WTC11 (cell line): ENCODE measurements at places on chromosomes 7 and 10.

- no peak for DNase-seq
Measured at GRCh38 chr7:1100834-1101562, 13.1 kb downstream of the GPER1 start.

GRCh38 chr10:43839973-43840372 lies 191.3 kb upstream of the ZNF32 start:
- DNase-seq: no peak

DNA sequence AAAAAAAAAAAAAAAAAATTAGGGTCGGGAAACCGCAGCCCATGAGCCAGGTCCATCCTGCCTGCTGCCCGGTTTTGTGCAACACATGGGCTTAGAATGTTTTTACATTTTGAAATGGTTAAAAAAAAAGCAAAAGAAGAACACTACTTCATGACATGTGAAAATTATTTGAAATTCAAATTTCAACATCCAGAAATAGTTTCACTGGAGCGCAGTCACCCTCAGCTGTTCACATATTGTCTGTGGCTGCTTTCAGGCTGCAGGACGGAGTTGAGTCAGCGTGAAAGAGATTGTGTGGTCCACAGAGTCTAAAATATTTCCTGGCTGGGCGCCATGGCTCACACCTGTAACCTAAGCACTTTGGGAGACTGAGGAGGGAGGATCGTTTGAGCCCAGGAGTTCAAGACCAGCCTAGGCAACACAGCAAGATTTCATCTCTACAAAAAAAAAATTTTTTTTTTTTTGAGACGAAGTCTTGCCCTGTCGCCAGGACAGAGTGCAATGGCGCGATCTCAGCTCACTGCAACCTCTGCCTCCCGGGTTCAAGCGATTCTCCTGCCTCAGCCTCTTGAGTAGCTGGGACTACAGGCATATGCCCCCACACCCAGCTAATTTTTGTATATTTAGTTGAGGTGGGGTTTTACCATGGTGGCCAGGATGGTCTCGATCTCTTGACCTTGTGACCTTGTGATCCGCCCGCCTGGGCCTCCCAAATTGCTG lies 63.9 kb upstream of the ECHDC3 start:
- DNase-seq: no peak

- peak; percentile 22 for DNase-seq
Measured at GRCh38 chr10:105952153-105952552, 1212.4 kb downstream of the SORCS1 start.

DNA sequence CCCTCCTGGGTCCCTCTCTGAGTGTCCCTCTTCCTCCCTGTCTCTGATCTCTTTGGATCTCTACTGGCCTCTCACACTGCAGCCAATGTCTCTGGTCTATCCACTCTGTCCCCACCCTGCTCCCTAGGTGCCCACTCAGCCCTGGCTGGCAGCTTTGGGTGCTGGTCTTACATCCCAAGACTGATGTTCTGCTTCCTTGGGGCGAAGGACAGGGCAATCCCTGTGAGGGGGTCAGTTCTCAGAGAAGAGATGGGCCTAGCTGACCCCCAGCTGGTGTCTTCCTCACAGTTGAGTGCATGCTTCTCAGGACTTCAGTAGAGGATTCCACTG lies 51.7 kb upstream of the CAMK2B start:
- no peak for DNase-seq

- DNase-seq: no peak
Measured at GRCh38 chr10:50931948-50932431, 46.6 kb upstream of the A1CF start.

GRCh38 chr10:3867454-3868270 lies 82.7 kb upstream of the KLF6 start:
- DNase-seq: no peak

DNA sequence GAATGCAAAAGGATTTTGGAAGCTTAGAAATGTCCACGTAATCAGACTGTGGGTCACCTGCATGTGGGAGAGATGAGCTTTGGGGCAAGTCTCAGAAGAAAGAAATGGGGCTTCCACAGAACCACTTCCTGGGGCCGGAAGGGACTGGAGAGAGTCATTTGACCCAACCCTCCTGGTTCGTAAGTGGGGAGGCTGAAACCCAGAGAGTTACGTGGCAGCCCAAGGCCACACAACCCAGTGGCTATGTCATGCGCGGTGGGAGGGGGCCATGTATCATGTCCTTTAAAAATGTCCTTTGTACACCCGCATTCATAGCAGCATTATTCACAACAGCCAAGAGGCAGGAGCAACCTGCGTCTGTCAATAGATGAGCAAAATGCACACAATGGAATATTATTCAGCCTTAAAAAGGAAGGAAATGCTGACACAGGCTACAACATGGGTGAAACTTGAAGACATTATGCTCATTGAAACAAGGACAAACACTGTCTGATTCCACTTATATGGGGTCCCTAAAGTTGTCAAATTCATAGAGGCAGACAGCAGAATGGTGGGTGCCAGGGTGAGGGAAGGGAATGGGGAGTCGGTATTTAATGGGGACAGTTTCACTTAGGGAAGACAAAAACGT lies 15.1 kb downstream of the CAMK2B start:
- DNase-seq: no peak

- DNase-seq: no peak
Measured at GRCh38 chr7:151372612-151373265, 31.1 kb downstream of the NUB1 start.

DNA sequence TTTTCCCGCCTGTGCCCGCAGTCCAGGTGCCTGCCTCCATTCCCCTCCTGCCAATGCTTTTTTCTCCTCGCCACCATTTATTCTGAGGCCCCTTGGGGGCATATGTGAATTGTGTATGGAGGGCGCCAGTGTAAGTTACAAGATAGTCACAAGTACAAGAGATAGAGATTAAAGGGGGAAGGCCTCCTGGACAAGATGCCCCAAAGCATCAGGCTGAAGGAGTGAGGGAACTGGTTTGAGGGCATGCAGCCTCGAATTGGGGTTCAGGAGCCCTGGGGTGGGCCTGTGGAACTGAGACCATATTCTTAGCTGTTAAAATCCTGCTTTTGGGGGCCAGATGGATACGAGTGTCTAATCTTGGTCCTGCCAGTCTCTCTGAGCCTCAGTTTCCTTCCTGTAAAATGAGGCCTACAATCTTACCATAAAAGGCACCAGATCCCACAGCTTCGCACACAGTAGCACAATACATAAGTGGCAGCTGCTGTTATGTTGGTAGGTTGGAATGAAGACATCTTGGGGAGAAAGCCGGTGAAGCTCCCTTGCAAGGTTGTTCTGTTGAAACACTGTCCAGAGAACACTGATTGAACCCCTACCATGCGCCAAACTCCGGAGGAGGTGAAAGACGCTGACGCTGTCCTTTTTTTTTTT lies 545 bp upstream of the COMTD1 start:
- DNase-seq: no peak

GRCh38 chr10:77348751-77349150 lies 288.9 kb downstream of the KCNMA1 start:
- no peak for DNase-seq

DNA sequence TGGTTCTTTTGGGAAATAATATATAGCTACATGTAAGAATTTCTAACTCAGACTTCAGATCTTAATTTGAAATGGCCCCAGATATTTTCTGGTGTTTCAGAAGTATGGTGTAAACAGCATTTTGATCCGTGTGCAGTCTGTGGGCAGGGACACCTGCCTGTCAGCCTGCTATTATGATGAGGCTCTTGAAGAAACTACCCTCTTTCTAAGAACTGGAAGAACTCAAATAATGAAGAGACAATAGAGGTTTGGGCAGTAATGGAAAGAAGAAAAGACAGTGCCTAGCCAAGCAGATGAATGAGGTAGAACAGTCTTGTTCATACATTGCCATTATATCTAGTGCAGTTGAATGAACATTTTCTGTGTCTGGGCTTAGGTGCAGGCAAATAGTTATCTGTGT lies 256.6 kb downstream of the ARHGAP21 start:
- DNase-seq: no peak

- DNase-seq: no peak
Measured at GRCh38 chr10:77524281-77524711, 113.3 kb downstream of the KCNMA1 start.

GRCh38 chr7:150842716-150843115 lies 9.6 kb upstream of the AOC1 start:
- DNase-seq: no peak

- no peak for DNase-seq
Measured at GRCh38 chr7:24956021-24956420, 24.0 kb downstream of the OSBPL3 start.

DNA sequence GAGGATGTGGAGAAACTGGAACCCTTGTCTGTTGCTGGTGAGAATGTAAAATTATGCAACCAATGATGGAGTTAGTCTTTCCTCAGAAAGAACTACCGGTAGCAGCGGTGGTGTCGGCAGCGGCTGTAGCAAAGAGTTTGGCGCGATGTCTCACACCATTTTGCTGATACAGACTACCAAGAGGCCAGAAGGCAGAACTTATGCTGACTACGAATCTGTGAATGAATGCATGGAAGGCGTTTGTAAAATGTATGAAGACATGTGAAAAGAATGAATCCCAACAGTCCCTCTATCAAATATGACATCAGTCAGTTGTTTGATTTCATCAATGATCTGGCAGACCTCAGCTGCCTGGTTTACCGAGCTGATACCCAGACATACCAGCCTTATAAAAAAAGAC lies 10.6 kb downstream of the CLEC2L start:
- DNase-seq: no peak

DNA sequence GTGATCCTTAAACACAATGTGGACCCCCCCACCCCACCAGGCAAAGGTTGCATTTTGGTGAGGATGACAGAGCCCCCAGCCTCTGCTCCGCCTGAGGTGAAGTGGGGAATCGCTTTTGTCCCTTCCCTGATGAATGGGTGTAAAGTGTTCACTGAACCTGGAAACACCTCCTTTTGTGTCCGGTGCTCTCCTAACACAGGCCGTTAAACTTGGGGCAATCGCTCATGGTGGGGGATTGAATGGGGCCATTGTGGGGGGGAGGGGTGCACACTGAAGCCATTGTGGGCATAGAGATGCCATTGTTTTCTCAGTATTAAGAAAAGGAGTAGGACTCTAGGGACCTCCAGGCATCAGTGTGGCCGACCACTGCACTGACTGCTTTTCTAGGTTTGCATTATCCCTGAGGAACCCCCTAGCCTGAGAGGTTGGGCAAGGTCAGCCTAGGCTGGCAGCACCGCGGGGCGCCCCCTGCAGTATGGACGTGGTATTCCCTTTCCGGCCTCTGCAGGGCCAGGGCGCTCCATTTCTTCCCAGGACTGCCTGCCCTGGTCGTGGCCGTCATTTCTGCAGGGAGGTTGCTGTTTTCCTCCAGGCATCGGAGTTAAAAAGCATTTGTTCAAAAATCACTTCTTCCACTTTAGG lies 158.3 kb downstream of the TCF7L2 start:
- peak; percentile 92 for DNase-seq

GRCh38 chr10:48729222-48729621 lies 44.5 kb downstream of the WDFY4 start:
- DNase-seq: no peak

GRCh38 chr10:29923416-29923965 lies 135.9 kb downstream of the JCAD start:
- no peak for DNase-seq

DNA sequence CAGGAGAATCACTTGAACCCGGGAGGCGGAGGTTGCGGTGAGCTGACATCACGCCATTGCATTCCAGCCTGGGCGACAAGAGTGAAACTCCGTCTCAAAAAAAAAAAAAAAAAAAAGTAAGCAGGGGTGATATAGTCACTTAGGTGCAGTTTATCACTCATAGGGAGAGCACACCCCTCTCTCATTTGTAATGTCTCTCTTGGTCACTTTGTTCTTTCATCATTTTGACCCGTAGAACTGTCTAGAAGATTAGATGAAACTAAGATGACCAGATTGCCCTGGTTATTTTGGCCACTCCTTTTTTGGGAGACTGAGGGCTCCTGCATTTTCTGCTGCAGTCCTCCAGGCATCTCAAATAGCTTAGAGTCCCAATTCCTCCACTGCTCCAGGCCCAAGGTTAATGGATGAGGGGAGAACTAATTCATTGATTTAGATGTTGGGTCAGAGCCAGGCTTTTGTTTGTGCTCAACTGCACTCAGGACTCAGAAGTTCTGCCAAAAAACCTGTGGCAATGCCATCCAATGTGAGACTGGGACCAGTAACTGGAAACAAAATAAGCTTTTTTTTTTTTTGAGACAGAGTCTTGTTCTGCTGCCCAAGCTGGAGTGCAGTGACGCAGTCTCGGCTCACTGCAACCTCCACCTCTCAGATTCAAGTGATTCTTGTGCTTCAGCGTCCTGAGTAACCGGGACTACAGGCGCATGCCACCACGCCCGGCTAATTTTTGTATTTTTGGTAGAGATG lies 50.0 kb upstream of the CAMK1D start:
- DNase-seq: no peak

DNA sequence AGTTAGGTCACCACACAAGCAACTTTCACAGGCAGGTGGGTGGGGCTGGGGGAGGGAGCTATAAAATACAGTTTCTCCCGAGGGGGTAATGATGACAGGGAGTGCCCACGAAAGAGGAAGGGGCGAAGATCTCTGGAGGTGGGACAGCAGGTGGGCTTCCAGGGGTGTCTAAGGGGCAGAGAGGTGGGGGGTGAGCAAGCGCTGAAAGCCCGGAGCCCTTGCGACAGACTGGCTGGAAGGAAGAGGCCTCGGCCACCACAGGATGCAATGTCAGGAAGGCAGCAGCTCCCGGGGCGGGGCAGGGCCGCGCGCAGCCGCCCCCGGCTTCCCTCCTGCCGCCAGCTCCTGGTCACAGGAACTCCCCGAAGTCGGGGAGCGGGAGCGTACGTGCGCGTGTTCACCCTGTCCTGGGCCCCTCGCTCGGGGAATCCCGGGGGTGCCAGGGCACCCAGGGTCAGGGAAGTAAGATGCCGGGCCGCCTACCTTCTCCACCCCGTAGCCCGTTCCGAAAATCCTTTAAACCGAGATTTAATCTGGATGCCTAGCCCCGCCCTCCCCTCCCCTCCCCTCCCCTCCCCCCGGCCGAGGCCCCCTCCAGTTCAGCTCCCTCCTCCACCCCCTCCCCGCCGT lies 105.2 kb upstream of the PPIF start:
- DNase-seq: peak; percentile 54

GRCh38 chr7:465710-466400 lies 53.8 kb downstream of the PDGFA start:
- DNase-seq: peak; percentile 8

- DNase-seq: no peak
Measured at GRCh38 chr10:60817398-60817805, 39.1 kb downstream of the CDK1 start.

GRCh38 chr10:116948530-116948870 lies 56.5 kb downstream of the SHTN1 start:
- no peak for DNase-seq

- DNase-seq: no peak
Measured at GRCh38 chr10:10967581-10968256, 50.0 kb upstream of the CELF2 start.

- no peak for DNase-seq
Measured at GRCh38 chr7:143256932-143257331, 6.3 kb upstream of the GSTK1 start.
